ENCODE measurements at places on chromosomes 7 and 10.

- DNase-seq = no peak
Observed at GRCh38 chr10:111277661-111278060, 200.8 kb downstream of the ADRA2A start.

- no peak for DNase-seq
Observed at GRCh38 chr7:103418241-103418640, 27.8 kb downstream of the SLC26A5 start.

DNA sequence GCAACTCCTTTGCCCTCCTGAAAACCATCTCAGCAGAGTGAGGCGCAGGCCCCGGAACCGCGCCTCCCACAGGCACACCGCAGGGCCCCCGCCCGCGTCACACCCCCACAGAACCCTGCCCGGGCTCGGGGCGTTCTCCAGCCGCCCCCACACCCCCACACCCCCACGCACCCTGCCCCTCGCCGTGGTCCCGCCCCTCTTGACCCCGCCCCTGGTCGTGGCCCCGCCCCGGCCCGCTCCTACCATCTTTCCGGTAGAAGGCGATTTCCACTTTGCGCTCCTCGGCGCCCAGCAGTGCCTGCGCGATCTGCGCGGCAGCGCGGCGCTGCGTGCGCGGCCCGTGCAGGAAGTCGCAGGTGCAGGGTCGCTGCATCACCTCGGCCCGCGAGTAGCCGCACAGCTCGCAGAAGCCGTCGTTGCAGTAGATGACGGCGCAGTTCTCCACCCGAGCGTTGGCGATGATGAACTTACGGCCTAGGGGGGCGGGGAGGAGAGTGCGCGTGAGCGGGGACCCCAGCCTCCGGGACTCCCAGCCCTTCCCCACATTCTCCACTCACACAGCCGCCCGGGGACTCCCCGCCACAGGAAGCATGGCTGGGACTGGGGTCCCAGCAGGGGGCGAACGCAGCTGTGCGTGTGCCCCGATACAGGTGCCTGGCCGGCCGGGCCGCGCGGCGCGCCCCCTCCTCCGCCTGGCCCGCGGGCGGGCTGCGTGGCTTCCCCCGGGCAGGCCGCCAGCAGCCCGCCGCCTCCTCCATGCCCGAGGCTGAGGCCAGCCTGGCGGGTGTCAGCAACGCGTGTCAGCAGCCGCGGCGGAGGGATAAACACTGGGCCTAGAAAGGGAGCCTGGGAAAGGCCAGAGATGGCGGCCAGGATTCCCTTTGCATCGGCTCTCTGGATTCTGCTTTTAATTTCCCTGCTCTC lies 3.4 kb downstream of the KCNH2 start:
- DNase-seq = peak; percentile 83

DNA sequence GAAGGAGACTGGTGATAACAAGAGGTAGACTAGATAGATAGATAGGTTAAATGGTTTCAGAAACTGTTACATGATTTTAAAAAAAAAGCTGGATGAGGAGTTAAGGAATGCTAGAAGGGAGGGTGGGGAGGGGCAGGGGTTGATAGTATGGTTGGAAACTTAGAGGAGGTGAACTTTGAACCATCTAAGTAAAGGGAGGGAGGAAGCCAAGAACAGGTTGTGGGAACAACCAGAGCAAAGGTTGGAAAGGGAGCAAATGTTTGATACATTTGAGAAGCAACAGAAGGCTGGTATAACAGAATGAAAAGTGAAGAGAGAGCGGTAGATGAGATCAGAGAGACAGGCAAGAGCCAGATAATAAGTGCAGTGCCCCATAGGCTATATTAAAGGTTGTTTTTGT lies 224.8 kb downstream of the FOXP2 start:
- no peak for DNase-seq

GRCh38 chr7:36978461-36978860 lies 254.2 kb upstream of the AOAH start:
- no peak for DNase-seq

GRCh38 chr10:113357681-113358300 lies 195.1 kb upstream of the HABP2 start:
- DNase-seq = no peak

GRCh38 chr7:131369354-131369753 lies 41.7 kb downstream of the MKLN1 start:
- no peak for DNase-seq

DNA sequence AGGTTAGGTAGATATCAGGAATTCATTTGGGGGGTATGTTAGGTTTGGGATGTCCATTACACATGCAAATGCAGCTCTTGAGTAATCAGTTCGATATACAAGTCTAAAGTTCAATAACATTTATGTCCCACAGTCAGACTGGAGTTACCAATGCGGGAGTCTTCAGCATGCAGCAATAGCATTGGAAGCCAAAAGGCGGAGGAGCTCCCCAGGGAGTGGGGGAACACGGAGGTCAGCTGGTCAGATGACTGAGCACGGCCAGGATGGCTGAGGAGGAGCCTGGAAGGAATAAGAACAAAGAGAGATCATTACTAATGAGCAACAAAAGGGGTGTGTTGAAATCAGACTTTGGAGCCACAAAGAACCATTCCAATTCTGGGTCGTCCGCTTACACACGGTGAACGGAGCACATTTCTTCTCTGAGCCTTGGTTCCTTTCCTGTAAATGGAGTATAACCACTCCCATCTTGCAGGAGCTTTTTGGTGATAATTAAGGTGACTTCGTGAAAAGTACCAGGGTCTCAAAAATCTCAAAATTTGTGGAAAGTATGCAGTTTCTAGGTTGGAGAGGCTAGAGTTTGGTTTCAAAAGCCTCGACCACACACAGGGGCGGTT lies 478 bp upstream of the ZNF22 start:
- no peak for DNase-seq

- DNase-seq = no peak
Observed at GRCh38 chr10:11238893-11239292, 221.2 kb downstream of the CELF2 start.

DNA sequence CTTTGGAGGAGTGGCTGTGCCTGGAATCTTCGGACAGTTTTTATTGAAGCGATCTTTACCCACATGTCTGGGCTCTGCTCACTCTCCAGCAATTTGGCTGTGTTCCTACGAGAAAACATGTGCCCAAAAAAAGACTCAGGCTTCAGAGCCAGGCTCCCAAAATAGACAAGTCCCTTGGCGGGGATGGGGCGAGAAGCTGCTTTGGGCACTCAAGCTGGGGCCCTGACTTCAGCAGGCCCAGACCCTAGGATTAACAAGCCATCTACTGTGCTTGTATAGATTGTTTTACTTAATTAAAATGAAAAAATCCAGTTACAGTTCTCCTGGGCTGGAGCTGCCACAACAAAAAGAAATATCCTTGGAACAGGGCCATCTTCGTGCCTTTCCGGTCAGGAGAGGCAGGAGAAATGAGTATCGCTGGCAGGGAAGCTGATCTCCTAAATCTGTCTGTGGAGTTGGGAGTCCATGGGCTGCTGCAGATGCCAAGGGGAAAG lies 51.4 kb upstream of the PDCD4 start:
- DNase-seq = no peak

GRCh38 chr10:97336006-97336405 lies 1.5 kb upstream of the FRAT2 start:
- DNase-seq = no peak

- no peak for DNase-seq
Observed at GRCh38 chr10:67506083-67506756, 189.8 kb downstream of the CTNNA3 start.

- DNase-seq = no peak
Observed at GRCh38 chr7:95725205-95725604, 47.1 kb upstream of the DYNC1I1 start.

DNA sequence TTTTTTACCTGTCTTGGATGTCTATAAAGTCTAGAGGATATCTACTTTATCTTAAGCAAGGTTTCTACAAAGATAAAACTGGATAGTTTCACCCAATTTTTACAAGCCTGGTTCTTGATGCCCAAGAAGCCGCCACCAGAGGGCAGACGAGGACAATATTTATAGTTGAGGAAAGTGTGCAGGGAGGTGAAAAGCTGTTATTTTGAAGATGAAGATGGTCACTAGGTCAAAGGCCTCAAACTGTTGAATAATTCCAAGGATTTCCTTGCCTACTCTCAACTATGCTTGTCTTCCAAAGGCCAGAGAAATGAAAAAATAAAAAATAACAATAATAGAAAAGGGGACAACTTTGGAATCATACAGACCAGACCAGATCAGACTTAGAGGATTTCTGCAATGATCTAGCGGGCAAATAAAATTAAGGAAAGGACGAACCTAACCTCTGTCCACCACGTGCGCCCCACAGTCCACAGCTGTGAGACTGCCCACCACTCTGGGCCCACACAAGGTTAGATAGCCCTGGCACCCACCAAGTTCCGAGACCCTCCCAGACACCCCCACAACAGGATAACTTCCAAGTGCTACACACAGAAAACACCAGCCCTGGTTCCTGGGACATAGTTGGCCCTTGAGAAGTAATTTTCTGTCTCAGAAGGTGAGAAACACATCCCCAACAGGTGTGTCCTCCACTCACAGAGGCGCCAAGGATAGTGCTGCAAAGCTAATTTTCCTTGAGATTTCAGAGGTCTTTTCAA lies 2.8 kb downstream of the PKD1L1 start:
- peak; percentile 53 for DNase-seq

DNA sequence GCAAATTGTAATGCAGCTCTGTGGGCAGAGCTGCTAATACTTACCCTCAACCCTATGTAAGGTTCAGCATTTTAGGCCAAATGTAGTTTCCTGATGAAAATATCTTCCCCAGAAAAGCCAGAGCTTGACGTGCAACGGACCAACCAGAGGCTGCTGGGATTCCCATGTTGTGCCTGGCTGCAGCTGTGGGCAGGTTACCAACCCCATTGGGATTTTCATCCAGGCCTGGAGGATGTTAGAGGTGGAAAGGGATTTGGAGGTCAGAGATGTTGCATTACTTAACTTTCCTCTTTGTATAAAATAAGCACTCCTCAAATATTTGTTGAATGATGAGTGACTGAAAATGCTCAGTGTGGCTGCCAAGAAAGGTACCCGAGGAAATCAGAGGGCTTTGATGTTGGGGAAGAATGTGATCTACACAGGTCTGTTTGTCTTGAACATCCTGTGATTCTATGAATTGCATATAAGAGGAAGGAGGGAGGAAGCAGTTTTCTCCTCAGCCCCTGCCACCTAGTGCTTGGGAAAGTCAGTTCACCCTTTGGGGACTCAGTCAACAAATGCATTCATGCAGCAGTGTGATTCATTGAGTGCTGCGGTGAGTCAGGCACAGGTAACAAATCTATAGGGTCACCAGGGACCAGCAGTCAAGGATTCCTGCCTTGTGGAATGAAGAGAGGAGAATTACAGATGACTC lies 487.2 kb downstream of the RPS24 start:
- no peak for DNase-seq

DNA sequence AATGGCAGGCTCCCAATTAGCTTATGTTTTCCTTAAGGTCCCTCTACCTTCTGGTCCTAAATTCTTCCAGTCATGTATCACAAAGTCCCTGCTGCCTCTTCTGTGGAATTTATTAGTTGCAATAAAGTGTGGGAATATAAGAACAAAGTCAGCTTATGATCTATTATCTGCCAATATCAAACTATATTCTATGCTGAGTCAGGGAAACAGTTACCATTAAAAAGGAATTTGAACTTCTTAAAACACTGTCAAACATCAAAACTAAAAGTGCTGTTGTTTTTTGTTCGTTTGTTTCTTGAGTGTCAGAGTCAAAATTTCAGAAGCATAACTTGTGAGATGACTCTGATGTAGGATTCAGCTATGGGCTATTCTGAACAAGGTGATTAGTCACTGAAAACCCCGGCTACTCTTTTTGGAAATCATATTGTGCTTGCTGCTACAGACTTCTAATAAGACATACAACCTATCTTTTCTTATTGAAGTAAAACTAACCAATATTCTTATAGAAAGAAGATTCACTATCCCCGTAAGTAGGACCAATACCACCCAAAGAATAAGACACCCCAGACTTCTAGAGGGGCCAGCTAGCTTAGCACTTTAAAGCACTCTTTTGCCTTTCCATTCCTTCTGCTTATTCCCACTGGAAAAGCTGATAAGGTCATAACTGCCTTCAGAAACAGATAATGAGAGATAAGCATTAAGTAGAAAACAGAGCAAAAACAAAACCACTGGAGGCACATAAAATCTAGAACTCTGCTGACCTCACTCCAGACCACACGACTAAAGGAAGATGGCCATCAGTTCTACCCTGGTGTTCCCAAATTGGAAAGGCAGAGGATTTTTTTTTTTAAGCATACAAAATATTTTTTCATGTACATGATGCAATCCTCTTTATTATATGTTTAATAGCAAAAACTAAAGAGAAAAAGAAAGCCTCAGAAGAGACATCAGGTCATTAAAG lies 370.6 kb downstream of the PARD3 start:
- DNase-seq = no peak

DNA sequence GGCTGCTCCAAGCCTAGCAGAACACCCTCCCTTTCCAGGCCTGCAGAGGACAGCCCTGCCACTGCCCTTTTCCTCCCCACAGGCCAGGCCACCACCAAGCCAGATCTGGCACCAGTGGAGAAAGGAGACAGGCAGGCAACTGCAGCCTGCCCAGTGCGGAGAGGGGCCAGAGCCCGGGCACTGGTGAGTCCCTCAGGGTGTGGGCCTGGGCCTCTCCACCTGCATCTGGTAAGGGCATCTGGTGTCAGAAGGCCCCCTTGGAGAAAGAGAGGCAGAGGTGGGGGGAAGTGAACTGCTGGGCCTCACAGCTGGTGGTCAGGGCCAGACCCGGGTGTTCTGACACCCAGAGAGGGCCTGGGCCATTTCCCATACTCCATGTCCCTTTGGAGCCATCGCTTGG lies 27.9 kb downstream of the ZNF783 start:
- no peak for DNase-seq

DNA sequence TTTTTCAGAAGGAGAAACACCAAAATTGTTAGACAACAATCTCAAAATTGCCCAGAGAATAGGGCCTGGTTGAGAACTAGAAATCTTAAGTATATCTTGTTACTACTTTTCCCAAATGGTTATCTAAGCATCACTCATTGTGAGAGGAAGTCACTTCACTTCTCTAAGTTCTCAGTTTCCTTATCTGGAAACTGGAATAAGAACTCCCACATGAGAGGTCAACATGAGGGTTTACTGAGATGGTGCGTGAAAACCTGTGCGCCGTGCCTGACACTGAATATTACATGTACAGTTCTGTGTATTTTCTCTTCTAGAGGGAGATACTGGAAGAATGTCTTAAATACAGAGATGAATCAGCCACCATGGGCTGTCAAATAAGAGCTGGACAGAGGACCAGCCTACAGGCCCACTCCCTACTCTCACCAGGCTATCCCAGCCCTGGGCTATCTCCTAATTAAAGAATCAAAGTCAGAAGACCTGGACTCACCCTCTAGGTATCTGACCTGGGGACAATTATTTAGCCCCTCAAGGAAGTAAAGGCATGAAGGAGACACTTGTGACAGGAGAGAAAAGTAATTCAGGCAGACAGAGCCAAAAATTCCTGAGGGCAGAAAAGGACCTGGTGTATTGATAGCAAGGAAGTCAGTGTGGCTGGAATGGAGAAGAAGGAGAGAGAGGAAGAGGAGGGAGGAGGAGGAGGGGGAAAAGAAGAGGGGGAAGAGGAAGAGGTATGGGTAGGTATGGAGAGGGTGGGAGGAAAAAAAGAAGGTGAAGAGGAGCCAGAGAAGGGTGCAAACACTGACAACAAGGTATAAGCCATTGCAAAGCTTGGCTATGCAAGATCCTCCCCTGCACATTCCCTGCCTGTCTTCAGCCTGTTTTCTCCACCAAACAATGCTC lies 44.9 kb downstream of the CCDC71L start:
- no peak for DNase-seq

GRCh38 chr10:52197098-52197497 lies 117.0 kb upstream of the DKK1 start:
- DNase-seq = no peak
